ENCODE measurements at places on chromosomes 3 and 15.

DNA sequence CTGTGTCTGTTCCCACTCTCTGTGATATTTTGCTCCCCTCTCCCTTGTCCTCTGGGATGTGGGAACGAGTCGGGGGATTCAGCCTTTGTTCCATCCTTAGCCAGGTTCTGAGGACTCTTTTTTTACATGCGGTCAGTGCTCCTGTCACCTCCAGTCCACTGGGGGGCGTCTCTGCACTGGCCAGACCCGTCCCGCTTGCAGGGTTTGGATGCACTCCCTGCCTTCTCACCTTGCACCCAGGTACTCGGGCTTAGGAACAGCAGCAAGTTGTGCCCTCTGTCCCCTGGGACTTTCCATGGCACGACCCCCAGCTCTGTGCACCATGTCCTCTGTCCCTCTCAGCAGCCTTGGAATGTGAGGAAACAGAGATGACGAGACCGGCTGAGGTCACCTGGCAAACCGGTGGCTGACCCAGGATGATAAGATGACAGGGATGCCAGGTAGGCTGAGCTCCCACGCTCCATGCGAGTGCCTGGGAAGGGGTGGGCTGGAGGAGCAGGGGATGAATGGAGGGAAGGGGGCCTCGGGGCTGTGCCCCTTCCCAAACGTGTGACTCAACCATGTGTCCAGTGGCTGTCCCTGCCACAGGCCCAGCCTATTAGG lies 27.3 kb upstream of the FGD5 start:
- peak; percentile 79 for DNase-seq

DNA sequence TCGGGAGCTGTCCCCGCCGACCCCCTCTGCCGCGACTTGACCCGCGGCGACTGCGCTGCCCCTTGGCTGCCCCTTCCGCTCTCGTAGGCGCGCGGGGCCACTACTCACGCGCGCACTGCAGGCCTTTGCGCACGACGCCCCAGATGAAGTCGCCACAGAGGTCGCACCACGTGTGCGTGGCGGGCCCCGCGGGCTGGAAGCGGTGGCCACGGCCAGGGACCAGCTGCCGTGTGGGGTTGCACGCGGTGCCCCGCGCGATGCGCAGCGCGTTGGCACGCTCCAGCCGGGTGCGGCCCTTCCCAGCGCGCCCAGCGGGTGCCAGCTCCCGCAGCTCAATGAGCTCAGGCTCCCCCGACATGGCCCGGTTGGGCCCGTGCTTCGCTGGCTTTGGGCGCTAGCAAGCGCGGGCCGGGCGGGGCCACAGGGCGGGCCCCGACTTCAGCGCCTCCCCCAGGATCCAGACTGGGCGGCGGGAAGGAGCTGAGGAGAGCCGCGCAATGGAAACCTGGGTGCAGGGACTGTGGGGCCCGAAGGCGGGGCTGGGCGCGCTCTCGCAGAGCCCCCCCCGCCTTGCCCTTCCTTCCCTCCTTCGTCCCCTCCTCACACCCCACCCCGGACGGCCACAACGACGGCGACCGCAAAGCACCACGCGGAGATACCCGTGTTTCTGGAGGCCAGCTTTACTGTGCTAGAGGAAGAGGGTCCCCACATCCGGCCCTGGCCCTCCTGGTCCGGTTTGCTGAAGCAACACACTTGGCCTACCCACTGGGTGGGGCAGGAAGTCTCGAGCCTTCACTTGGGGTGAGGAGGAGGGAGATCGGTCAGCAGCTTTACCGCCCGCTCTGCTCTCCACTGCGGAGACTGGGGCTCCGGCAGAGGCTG lies at the start of gene RASSF1:
Gene RASSF1, minus strand, starts transcription at position 389 of the 882 bp plus-strand sequence. Its CDS starts 31 bp downstream, at position 358.
- peak; percentile 97 for DNase-seq

- DNase-seq, result no peak
These were observed 1.1 kb downstream of the IGDCC3 start for GRCh38 chr15:65376767-65377104.

DNA sequence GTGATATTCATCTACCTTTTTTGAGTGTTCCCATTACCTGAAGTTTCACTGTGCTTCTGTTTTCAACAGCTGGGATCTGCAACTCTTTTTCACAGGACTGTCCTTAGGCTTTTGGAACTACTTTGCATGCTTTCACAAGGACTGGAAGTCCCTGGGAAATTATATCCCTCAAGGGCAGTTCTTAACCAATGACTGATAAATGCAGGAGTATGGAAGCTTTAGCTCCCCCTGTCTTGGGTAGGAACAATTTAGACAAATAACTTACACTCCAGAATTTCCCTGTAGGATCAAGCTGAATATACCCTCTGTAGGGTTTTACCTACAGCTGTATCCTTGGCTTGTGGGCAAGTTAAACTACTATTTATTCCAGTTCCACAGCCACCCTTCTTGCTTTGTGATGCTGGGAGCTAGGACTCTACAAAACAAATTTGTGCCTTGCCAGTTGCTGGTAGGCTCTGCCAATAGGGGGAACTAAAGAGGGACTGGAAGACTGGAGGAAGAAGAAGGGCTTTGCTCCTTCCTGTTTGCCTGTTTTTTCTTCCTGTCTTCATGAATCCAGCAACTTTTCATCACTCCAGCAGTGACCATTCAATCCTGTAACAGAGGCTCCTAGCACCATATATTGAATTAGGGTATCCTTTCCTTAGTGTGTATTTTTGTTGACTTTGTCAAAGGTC lies 6.8 kb upstream of the ZNF280D start:
- DNase-seq, result no peak

DNA sequence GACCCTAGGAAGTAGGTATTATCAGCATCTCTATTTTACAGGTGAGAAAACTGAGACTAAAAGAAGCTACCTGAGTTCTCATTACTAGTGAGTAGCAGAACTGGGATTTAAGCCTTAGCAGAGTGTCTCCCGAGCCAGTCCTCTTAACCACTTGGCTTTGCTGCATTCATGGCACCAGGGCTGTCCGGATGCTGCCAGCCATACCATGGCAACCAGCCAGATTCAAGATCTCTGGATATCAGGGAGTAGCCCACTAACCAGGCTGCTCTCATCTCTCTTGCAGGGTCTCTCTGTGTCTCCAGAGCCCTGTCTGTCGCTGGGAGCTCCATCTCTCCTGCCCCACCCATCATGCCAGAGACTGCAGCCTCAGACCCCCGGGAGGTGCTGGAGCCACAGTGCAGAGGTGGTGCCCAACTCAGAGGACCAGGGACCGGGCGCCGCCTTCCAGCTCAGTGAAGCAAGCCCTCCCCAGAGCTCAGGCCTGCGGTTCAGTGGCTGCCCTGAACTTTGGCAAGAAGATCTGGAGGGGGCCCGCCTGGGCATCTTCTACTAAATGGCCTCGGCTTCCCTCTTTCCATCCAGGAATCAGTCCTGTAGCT lies 1.7 kb downstream of the MESP2 start:
- no peak for DNase-seq

- DNase-seq, result no peak
These were observed 300.7 kb downstream of the WDR72 start for GRCh38 chr15:53458736-53459135.

DNA sequence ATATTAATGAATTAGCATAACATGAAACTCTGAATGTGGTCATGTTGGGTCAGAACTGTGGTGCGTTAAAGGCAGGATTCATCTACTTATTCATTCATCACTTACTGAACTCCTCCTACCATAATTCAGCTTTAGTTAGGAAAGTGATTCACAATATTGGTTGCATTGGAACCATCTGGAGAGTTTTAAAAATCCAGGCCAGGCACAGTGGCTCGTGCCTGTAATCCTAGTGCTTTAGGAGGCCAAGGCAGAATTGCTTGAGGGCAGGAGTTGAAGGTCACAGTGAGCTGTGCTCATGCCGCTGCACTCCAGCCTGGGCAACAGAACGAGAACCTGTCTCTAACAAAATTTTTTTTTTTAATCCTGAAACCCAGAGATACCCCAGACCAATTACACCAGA lies 44.2 kb upstream of the ATG7 start:
- no peak for DNase-seq

GRCh38 chr3:71815340-71816067 lies 30.6 kb upstream of the PROK2 start:
- DNase-seq, result no peak

DNA sequence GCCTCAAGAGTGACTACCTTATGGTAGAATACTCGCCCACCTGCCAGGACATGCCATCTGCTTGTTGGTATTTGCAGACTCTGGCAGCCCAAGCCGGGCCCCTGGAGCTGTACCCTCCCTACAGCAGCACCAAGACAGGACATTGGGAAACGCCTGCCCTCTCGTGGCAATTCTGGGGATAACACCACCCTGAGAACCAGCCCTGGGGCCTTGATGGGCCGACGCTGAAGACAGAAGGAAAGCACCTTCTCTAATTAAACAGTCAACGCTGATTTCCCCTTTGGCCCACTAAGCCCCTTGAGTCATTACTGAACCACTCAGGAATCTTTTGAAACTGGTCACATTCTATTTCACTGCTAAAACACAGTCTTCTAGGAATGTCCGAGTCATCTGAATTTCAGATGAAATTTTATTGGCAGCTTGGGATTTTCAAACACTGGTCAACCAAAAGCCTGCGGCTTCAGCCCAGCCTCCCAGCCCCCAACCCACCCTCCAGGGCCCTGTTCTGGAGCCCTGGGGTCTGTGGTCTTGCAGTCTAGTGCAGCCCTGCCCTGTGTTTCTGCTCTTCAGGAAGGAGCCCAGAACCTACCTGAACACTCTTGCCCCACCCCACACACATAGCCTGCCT lies 91.3 kb downstream of the TMEM266 start:
- peak; percentile 84 for DNase-seq

DNA sequence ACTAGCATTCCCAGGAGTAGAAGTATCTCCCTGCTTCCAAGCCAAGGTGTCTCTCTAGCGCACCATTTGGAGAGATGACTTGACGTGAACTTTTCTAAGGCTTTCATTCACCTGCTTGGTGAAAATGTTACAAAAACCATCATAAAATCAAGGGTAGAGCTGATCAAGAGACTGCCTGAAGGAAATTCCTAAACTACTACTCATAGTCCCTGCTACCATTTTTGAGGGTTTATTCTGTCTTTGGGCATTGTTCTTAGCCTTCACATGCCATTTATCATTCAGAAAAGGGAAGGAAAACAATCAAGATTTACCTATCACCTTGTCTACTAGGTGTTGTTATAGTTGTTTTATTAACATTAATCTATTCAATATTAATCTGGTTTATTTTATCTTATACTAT lies 525.8 kb downstream of the NTRK3 start:
- no peak for DNase-seq

DNA sequence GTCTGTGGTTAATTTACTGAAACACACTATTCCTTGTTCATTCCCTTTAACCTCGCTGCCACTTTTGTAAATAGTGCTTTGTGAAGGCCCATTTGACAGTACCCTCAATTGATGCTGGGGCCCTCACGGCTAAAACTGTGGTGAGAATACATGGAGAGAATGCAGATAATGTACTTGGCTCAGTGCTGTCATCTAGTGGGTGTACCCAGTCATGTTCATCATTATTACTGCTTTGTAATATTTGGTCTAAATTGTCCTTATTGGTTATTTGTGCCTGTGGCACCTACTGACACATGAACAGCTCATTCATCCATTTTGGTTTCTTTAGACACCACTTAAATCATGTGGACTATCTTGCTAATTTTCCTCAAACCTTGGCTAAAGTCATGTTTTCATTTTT lies 543.6 kb downstream of the EDEM1 start:
- no peak for DNase-seq

DNA sequence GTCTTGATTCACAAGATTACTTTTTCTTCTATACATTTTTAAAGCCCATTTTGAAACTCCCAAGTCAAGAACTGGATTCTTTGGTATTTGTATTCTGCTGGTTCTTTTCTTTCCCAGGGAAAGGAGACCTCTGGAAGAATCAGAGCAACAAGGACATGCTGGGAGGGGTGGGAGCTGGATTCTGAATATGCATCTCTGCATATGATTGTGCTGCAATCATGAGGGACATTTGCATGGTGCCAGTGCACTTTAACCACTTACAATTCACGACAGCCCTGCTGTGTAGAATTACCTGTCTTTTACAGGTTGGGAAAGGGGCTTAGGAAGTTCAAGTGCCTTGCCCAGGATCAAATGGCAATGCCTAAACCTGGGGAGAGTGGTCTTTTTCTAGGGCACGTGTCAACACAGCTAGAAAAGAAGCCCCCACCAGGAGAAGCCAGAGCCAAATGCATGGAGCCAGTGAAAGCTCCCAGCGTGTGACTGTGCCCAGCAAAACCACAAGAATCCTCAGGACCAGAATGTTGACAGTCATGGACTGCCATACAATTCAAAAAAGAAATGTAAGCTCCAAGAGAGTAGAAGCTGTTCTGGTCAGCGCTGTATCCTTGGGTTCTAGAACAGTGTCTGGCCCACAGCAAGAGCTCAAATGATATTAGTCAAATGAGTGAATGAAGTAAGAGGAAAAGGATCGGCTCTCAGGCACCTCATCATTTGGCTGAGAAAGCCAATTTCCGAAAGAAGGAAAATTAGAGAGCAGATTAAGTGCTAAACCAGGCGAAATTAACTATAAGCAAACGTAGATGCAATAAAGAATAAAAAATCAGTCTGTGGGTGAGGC lies 84.5 kb upstream of the MEF2A start:
- peak; percentile 9 for DNase-seq

DNA sequence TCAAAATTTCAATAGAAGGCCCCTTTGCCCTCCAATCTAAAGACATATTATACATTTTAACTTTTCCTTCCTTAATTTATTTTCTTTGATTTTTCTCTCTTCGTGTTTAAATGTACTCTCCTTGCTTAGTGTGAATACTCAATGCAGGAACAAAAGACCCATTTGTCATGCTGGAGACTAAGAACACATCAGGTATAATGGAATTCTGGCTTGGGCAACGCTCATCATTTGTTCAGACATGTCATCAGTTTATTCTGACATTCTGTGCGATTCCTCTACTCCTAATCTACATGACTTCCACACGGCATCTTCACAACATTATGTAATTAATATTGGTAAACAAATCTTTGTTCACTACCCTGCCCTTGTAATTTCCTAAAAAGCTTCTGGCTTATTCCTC lies 136.6 kb upstream of the LRRN1 start:
- DNase-seq, result no peak

DNA sequence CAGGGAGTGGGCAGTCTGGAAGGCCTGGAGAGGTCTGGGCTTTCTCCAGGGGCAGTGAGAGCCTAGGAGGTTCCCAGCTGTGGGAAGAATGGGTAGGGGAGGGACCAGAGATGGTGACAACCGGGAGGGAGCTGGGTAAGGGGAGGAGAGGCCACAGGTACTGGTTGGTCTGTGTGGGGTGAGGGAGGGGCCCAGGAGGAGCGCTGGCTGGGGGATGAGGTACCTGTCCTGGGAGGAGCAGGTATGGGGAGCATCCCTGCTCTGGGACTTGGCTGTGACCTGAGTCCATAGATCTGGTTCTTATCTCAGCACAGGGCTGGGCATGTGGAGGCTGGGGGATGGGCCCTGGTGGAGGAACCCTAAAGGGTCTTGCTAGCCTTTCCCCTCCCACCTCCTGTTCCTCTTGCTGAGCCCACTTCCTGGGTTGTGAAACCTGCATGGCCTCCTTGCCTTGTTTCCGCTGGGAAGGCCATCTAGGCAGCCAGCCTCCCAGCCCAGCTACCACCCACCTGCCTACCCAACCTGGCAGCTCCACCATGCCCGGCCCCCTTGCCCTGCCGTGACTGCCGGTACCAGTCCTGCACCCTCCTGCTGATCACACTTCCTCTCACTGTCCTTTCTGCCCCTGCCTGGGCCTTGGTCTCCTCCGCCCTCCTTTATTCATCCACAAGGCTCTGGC lies 11.0 kb downstream of the PRKCD start:
- no peak for DNase-seq

GRCh38 chr3:105284876-105285275 lies 81.8 kb upstream of the ALCAM start:
- no peak for DNase-seq

GRCh38 chr3:127449486-127450212 lies 140.9 kb downstream of the TPRA1 start:
- DNase-seq, result no peak

All from activated CD8-positive, alpha-beta T cell treated with anti-CD3 and anti-CD28 coated beads, Interleukin-2, amount 10 ng/mL, durations not matched to agents 7 days and 5 days (primary cell).